ENCODE measurements at places on chromosomes 2 and 18. TPM values are rescaled to one million over a fixed set of nuclear protein-coding genes. Genes with fewer than 3 reads are reported as not detected.

The ECEL1 gene
- total RNA-seq = not detected

The TMEM178A gene
- total RNA-seq = 4.4 TPM

The RNF149 gene
- 23.8 TPM for total RNA-seq

The GDF7 gene
- total RNA-seq = not detected

The CFC1 gene
- total RNA-seq = not detected

The MTA3 gene
- total RNA-seq = 17.4 TPM

The C2orf66 gene
- not detected for total RNA-seq

The SLC9A2 gene
- total RNA-seq = 0.13 TPM

The FER1L5 gene
- not detected for total RNA-seq

The C1QL2 gene
- total RNA-seq = not detected

All from mesangial cell (primary cell).